ENCODE measurements at places on chromosomes 16 and 17.

DNA sequence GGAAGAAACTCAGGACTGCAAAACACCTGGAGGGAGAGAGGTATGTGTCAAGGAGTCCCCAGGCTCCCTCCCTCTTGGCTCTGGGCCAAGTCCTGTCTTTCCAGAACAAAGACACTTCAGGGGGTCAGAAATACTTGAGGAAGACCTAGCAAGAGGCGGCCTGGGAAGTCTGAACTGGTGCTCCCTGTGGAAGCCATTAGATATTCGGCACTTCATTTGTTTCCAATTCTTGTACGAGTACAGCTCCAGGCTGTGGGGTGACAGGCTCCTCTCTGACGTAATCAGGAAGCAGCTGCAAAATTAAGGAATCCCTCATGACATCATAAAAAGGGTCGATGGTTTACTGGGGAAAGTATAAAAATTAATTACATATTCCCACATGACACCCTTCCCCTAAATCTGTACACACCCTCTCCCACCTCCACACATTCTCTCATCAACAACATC lies 108.7 kb downstream of the SMG6 start:
- DNase-seq: no peak

- no peak for DNase-seq
Measured at GRCh38 chr17:49576088-49576916, 631 bp downstream of the NXPH3 start.

DNA sequence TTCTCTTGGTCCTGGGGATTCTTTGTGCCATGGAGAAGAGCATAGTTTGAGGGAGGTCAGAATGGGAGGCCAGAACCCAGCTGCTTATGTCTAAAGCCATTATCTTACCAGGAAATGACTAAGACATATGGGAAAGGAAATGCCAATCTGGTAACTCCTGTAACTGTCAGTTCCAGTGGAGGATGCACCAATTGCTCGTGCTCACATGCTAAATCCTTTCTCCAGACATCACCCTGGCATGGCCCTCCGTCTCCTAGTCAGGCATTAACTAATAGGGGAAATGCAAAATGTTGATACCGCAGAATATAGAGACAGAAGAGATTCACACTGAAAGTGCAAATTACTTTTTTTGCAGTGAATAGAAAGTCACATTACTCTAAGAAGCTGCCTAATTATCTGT lies 255.6 kb upstream of the HSBP1 start:
- no peak for DNase-seq

DNA sequence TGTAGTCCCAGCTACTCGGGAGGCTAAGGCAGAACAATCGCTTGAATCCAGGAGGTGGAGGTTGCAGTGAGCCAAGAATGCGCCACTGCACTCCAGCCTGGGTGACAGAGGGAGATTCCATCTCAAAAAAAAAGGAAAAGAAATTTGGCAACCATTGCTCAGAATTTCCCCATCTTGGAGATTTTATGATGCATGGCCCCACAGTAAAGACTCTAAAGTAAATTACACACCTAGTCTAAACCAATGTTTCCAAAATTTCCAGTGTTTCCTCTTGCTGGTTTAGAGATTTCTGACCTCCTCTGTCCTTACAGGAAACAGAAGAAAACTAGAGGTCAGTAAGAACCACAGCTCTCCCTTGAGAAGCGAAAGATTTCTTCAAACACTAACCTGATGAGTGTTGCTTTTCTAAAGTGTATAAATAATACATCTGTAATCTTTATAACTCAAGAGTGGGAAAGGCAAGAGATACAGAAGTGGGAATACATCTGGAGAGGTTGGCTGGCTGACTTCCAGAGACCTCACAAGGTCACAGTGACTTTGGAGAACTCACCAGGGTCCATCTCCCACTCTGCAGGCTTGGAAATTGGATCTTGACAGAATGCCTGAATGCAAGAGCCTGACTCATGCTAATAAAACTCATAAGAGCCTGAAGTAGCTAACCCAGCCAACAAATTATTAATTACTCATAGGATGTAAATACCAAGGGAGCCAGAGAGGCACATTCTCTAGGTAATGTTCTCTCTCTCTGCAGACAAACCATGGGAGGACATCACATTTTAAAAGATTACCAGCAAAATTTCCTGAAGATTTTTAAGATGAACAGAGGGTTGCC lies 8.8 kb downstream of the ADAT1 start:
- no peak for DNase-seq

DNA sequence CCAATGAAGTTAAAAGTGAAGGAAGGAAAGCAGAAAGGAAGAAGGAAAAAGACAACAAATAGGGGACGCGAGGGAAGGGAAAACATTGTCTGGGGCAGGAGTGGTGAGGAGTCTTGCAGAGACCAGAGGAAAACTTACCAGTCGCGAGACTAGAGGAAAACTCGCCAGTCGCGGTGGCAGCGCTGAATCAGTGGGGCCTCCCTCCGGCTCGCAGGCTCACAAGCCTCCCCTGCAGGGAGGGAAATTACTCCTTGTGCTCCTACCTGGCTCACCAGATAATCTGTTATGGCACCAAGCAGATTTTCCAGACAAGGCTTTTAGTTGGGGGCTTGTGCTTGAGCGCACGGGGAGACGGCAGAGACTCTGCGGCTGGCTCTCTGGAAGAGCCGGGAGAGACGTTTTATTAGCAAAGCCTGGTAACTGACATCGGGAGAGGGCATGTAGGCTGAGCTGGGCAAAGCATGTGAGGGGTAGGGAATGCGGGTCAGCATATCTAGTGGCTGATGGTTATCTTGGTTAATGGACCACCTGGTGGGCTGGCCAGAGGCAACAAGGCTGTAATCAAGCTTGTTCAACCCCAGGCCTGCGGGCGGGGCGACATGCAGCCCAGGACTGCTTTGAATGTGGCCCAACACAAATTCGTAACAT lies 37.1 kb downstream of the LCMT1 start:
- no peak for DNase-seq

- no peak for DNase-seq
Measured at GRCh38 chr17:82823004-82823403, 16.8 kb downstream of the ZNF750 start.

All from nucleus accumbens (tissue), 56 donors.